ENCODE measurements at places on chromosomes 5 and 9. TPM values are rescaled to one million over a fixed set of nuclear protein-coding genes. Genes with fewer than 3 reads are reported as not detected.

GRCh38 chr5:96714951-96715451 is 52.8 kb downstream of the CAST start:
- no peak for DNase-seq

- no peak for DNase-seq
Observed at GRCh38 chr5:76325326-76325725, 77.8 kb upstream of the IQGAP2 start.

GRCh38 chr9:33782395-33783152 is 12.8 kb upstream of the PRSS3 start:
- no peak for DNase-seq

DNA sequence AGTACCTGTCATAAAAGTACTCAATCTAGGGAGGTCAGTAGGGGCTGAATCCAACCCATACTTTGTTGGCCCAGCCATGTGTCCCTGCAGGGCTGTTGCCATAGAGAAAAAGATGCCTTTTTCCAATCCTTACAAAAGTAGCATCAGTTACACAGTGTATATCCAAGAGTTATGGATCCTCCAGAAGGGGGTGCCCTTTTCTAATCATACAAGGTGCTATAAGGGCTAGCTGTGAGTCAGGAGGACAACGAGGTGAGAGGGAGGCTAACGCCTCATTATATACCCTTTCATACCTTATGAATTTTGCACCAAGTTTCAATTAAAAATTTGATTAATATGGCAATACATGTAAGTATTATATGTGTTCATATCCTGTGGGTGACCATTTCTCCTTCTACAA is 4.8 kb downstream of the KIAA0825 start:
- no peak for DNase-seq

DNA sequence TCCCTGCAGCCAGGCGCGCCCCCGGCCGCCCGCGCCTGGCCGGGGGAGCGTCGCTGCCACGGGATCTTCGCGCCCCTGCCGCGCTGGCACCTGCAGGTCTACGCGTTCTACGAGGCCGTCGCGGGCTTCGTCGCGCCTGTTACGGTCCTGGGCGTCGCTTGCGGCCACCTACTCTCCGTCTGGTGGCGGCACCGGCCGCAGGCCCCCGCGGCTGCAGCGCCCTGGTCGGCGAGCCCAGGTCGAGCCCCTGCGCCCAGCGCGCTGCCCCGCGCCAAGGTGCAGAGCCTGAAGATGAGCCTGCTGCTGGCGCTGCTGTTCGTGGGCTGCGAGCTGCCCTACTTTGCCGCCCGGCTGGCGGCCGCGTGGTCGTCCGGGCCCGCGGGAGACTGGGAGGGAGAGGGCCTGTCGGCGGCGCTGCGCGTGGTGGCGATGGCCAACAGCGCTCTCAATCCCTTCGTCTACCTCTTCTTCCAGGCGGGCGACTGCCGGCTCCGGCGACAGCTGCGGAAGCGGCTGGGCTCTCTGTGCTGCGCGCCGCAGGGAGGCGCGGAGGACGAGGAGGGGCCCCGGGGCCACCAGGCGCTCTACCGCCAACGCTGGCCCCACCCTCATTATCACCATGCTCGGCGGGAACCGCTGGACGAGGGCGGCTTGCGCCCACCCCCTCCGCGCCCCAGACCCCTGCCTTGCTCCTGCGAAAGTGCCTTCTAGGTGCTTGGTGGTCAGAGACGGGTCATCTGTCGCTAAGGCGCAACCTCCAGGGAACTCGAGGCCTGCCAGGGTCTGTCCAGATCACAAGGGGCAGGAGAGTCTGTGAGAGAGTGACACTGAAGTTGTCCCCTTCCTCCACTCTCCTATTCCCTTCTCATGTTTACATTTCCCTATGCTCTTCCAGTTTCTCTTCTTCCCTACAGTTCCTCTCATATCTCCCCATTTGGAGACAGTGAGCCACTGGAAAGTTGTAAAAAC is 1.3 kb downstream of the GPR150 start:
- no peak for DNase-seq

DNA sequence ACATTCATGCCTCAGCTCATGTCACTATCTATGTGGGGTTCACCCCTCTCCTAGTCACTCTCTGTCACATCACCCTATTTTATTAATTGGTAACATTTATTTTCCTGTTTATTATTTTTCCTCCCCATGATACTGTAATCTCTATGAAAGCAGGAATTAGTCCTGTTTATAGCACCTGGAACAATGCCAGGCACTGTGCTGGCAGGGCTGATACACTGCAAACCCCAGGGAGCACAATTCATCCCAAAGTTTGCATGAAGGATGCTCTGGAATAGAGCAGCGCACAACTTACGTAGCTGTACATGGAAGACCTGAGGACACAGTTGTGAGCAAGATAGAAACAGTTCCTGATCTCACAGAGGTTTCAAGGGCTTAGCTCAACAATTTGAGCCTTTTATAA is 103.2 kb downstream of the NSG2 start:
- no peak for DNase-seq

DNA sequence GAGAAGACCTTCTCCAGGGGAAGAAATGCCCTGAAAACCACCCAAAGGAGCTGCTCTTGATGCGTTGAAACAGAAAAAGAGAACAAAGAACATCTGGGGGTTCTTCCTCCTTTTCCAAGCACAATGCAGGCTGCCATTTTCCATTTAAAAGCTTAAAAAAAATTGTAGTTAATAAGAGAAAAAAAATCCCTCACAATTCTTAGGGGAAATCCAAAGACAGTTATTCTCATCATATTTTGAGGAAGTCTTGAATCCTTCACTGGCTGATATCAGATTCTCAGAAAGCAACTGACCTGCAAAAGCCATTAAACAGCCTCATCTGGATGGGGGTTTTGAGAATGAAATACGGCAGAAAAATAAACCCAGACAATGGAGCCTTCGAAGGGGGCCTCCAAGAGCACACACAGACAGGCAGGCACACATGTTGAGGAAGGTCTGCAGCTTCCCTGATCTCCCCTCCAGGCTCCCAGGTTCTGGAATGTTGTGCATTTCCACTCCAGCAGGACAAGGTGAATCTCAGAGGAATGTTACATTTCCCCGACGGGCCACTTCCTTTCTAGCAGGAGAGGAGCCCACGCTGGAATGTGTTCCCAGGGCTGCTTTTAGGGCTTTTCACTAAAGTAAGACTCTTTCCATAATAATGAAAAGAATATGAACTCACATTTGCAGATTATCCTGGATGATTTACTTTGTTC is 159.4 kb upstream of the S1PR3 start:
- no peak for DNase-seq

Gene FOXD1
- total RNA-seq, result not detected

Gene GMCL2
- total RNA-seq, result not detected

Gene GFI1B
- total RNA-seq, result not detected

Gene TRIM36
- total RNA-seq, result 2.2 TPM
